ENCODE measurements at places on chromosomes 6 and 20.

DNA sequence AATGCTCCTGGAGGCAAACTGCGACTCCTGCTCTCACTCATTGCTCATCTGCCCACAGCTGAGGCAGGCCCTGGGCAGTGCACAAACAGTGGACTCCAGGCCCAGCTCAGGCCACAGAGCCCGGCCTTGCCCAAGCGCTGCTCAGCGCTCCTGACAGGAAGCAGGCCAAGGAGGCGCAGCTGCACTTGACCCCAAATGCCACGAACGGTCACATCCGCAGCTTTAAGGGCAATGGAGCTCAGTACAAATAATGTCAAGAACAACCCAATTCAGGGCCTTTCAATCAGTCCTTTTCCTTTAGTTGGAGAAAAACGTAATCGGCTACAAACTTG, 33.8 kb downstream of the RRBP1 start:
- DNase-seq = no peak

DNA sequence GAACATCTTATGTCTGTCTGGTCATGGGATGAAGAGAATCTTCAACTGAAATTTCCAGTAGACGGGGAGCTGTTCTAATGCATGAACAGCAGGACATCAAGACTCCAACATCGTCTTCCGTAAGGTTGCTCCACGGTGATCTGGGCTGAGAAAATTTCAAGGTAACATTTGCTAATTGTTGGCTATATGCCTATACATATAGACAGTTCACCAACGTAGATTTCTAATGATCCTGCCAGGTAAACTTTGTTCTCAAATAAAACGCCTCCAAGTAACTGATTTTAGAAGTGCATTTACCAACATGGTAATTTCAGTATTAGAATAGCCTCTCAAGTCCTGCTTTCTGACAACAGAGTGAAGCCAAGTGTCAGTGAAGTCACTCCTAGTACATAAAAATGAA, 11.3 kb upstream of the PXDC1 start:
- DNase-seq = no peak

GRCh38 chr6:8803181-8803760, 367.9 kb upstream of the SLC35B3 start:
- no peak for DNase-seq

- no peak for DNase-seq
These were observed 37.8 kb downstream of the PSMG4 start for GRCh38 chr6:3296537-3296936.

DNA sequence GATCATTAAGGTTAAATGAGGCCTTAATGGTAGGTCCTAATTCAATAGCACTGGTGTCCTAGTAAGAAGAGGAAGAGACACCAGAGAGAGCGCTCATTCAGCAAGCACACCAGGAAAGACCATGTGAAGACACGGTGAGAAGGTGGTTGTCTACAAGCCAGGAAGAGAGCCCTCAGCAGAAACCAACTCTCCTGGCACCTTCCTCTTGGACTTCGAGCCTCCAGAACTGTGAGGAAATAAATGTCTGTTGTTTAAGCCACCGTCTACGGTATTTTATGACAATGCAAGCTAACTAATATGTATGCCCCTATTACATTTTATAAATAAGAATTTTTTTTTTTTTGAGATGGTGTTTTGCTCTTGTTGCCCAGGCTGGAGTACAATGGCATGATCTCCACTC, 59.3 kb downstream of the IL20RA start:
- no peak for DNase-seq

DNA sequence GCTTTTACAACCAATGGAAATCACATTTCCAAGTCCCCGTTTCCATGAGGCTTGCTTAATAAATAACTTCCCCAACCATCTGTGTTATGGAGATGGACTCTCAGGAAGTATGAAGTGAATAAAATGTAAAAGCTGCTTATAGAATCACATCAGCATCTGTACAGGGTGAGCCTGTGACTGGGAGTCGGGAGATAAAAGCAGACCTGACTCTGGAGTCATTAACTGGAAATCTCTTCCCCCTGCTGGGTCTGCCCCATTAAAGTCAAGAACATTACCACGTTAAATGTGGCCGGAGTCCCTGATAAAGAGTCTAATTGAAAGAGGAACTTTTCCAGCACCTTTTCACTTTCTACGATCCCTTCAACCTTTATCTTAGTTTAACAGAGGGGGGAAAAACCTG, 368.5 kb downstream of the DOK5 start:
- no peak for DNase-seq

GRCh38 chr6:154251116-154251515, 105.5 kb downstream of the IPCEF1 start:
- no peak for DNase-seq

DNA sequence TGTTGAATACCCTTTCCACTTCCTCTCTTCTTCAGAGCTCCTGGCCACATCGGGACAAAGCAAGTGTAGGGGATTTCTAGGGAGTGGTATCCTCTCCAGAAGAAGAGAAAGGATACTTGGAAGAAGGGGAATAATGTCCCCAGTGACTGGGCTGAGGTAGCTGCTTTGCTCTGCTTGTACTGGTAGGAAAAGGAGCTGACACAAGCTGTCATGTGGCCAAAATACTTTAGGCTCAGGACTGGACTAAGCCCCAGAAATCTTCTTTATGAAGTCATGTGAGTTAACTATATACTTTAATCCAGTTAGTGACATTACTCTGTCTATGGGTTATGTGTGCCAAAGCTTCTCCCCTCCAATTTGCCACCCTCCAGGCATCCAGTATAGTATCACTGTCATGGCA, 40.5 kb downstream of the AKIRIN2 start:
- no peak for DNase-seq

GRCh38 chr6:34587851-34588250, 31.7 kb upstream of the SPDEF start:
- DNase-seq = no peak

DNA sequence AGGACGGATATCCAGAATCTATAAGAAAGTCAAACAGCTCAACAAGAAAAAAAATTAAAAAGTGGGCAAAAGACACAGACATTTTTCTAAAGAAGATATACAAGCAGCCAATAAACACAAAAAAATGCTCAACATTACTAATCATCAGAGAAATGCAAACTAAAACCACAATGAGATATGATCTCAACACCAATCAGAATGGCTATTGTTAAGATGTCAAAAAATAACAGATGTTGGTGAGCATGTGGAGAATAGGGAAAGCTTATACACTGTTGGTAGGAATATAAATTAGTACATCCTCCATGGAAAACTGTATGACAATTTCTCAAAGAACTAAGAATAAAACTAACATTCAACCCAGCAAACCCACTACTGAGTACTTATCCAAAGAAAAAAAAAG, 23.3 kb upstream of the OSTM1 start:
- DNase-seq = no peak

DNA sequence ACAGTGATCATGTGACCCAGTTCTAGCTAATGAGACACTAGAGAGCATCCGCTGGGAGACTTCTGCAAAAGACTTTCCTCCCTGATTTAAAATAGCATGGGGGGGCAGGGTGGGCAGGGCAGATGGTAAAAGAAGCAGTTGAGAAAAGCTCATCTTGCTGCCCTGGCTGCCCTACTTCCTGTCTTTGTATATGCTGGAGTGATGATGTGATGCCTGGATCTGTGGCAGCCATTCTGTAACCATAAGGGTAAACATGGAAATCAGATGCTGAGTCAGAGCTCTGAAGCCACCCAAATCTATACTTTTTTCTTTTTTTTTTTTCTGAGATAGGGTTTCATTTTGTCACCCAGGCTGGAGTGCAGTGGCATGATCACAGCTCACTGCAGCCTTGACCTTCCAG, 25.4 kb downstream of the ZFP64 start:
- no peak for DNase-seq

DNA sequence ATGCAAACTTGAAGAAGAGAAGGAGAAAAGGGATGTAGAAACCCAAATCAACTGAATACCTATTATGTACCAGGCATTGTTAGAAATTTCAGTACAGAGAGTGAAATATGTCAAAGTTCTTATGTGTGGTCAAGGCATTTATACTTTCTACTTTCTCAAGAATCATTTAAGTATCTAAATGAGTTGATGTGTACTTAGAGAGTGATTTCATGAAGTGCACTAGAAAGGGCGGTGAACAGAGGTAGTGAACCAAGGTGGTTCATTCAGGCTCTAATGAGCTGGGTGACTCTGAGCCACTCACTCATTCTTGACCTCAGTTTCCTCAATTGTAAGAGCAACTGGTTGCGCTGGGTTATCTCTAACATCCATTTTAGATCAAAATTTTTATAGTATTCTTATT, 3.3 kb downstream of the PDE7B start:
- no peak for DNase-seq

GRCh38 chr20:46458866-46459750, 52.7 kb upstream of the ELMO2 start:
- DNase-seq = no peak

GRCh38 chr20:955111-955510, 39.0 kb upstream of the ANGPT4 start:
- DNase-seq = no peak

GRCh38 chr20:19911810-19912382, 105.3 kb upstream of the NAA20 start:
- DNase-seq = no peak

DNA sequence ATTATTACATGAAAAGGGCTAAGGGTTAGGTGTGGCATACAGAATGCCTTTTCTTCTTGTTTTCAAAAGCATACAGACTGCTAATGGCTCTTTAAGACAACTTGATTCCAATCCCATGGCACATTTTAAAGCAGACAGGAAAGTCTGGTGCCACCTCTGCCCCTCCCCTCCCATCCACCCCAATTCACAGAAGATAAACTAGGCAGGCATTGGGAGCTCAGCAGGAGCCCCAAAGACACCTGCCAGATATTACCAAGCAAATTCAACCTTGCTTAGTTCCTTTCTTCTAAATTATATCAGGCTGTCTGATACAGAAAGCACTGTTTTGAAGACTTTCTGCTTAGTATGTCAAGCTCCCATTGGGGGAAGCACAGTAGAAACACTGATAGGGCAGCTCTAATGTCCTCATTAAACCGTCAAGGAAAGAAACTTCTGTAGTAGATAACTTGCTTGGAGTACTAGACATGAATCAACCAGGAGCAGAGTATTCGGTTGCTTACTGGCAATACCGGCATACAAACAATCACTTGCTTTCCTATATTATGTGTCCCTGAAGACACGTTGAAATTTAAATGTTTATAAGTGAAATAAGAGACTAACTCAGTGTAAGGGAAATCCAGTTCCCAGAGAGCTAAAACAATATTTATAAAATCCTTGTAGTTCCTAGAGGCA, 13.0 kb downstream of the SESN1 start:
- no peak for DNase-seq

GRCh38 chr6:79847426-79847825, 99.9 kb downstream of the ELOVL4 start:
- no peak for DNase-seq

GRCh38 chr6:108862479-108863191, 14.4 kb downstream of the ARMC2 start:
- DNase-seq = no peak

GRCh38 chr6:47854971-47855370, 73.1 kb downstream of the OPN5 start:
- no peak for DNase-seq

GRCh38 chr6:167410462-167410861, 85.6 kb downstream of the TTLL2 start:
- no peak for DNase-seq

GRCh38 chr6:107727096-107727757, 96.9 kb downstream of the SCML4 start:
- DNase-seq = no peak

DNA sequence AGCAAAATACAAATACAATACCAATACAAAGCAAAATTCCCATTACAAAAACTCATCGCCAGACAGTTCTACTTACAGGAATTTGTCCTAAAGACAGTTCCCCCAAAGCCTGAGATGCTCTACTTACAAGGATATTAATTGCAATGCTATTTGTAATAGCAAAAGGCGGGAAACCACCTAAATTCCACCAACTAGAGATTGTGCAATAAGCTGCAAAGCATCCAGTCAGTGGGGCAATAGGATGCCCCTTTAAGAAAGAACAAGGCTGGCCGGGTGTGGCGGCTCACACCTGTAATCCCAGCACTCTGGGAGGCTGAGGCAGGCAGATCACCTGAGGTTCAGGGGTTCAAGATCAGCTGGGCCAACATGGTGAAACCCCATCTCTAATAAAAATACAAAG, 39.1 kb downstream of the FAM209B start:
- DNase-seq = no peak

- DNase-seq = no peak
These were observed 377.7 kb downstream of the BTBD9 start for GRCh38 chr6:38262026-38262425.

- DNase-seq = no peak
These were observed 97.5 kb downstream of the TAF4 start for GRCh38 chr20:61968036-61968810.

GRCh38 chr6:43207286-43207685, 22.0 kb downstream of the DNPH1 start:
- no peak for DNase-seq

DNA sequence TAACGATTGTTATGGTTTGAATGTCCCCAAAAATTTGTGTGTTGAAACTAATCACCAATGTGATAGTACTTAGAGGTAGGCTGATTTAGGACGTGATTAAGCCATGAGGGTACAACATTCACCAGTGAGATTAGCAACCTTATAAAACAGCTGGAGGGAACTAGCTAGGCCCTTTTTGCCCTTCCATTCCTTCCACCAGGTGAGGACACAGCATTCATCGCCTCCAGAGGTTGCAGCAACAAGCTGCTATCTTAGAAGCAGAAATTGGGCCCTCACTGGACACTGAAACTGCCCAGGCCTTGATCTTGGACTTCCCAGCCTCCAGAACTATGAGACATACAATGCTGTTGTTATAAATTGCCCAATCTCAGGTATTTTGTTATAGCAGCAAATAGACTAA, 340.7 kb upstream of the JARID2 start:
- no peak for DNase-seq

- DNase-seq = no peak
These were observed 476.9 kb downstream of the TBC1D32 start for GRCh38 chr6:120857422-120857821.

DNA sequence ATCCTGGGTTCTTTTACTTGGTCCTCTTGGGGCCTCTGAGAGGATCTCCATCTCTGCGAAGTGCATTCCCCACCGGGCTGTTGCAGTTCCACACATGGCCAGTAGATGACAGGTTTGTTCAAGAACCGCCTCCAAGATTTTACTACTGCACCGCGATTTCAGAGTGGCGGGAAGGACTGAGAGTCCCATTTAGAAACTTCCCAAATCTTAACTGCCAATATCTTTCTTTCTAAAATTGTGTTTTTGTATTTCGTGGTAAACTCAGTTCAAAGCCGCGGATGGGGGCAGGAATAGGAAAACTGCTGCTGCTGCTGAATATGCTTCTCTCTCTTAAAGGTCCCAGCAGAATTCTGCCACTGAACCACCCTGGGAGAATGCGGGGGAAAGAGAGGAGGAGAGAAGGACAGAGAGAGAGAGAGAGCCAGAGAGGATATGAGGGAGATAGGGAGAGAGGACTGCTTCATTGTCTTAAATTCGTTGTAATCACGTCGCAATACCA, 8.6 kb upstream of the BTNL2 start:
- DNase-seq = peak; percentile 58

DNA sequence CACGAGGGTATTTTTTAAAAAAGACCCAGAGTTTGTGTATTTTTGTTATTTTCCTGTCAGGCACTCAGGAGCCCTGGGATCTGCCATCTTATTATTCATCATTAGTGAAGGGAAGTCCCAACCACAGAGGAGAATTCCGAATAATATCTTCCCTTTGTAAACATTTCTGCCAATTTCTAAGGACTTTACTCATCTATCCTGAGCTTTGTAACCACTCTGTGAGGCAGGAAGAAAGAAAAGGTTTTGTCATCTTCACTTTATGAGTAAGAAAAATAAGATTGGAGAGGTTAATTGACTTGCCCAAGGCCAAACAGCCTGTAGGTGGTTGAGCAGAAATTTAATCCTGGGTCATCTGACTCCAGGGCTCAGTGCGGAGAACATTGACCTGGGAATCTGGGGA, 23.0 kb upstream of the IYD start:
- DNase-seq = no peak

- no peak for DNase-seq
These were observed 140.4 kb downstream of the C6orf58 start for GRCh38 chr6:127717384-127717783.
